ENCODE measurements at places on chromosomes 7 and 10.

DNA sequence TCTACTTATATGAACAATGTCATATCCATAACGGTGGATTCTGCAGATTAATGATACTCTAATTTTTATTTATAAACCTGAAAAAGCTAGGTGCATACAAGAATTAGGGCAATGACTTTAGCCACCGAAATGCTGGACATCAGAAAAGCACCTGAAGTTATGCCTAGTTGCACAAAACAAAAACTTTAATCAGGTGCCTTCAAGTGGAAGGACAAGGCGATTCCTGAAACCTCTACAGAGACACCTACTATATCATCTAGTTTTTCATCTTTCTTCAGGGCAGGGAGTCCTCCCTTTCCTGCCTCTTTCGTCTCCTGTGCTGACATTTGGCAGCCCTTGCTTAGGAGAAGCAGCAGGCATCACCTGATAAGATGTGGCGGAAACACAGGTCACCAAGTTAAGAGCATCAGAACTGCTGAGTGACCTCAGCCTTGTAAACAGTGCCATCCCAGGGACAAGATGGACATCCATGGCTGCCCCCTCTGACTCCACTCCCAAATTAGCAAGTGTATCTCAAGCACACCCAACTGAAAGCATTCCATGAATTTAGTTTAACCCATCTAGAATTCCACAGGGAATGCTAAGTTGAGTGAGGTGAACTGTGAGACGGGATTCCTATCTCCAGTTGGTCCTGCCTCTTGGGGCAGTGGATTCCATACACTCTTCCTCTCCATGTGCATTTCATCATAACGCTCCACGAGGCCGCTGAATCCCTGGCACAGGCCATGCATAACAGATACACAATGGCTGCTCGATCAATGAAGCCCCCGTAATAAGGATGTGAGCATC is 5.8 kb downstream of the ITPRIP start:
- no peak for DNase-seq

GRCh38 chr7:92714767-92715166 is 121.6 kb downstream of the CDK6 start:
- DNase-seq, result peak; percentile 71

DNA sequence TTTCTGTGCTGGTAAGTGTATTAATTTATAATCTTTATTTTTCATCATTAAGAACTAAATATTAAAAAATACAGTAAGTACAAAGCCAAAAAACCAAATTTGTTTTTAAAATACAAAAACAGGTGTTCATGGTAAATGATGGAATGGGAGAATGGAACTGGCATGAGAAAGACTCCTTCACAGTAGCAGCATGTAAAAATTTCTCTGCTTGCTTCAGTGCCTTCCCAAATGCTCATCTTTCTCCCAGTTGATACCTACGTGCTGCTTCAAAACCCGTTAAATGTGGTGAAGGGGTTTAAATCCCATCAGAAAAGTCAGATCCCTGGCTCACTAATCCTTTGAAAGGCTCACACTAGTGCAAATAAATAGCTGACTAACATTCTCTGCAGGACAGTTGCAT is 4.2 kb downstream of the RNF133 start:
- DNase-seq, result no peak

GRCh38 chr7:101397243-101397642 is 34.6 kb downstream of the COL26A1 start:
- no peak for DNase-seq

GRCh38 chr7:42233695-42234331 is 3.2 kb downstream of the GLI3 start:
- no peak for DNase-seq

GRCh38 chr10:119209035-119209735 is 1.8 kb downstream of the GRK5 start:
- DNase-seq, result no peak

GRCh38 chr10:75468612-75469005 is 37.2 kb downstream of the LRMDA start:
- DNase-seq, result no peak

DNA sequence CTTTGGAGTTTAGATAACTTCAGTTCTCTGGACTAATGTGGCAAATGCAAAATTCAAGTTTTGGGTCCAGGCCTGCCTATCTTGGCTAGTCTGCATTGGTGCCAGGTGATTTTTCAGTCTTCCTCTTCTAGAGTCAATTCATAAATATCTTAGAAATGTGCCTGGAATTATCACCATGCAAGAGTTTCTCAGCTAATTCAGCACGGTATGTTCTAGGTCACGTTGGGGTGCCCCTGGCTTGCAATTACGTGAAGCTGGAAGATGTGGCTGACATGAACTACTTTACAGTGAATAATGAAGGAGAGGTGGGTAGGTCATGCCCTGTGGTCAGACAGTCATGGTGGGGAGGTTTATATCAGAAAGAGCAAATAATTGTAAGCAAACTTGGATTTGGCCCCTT is 25.0 kb downstream of the ZDHHC6 start:
- no peak for DNase-seq

DNA sequence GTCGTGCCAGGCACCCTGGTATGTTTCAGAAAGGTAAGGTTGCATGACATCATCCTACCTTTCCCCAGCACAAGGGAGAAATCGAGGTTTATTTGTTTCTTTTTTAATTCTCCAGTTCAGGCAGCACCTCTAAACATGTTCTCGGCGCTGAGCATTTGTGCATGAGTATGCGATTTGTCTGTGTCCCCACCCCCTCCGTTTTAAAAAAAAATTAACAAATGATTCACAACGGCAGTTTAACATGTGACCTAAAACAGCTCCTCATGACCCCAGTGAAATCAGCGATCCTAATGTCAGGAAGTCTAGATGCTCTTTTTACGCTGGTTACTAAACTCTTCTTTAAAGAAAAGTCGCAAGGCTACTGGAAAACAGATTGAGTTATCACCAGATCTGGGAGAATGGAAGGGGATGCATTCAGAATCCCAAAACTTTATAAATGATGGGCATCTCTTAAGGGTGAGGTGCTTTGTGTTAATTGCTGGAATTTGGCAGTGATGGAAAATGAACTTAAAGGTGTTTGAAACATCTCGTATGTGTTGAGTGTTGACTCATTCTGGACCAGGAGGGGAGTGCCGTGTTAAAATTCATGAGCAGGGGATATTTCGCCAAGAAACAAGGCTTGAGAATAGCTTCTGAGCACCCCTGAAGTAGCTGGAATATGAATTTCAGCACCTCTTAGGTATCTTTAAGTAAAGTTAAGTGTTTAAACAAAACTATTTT is 106.8 kb upstream of the PDCD4 start:
- peak; percentile 59 for DNase-seq

- no peak for DNase-seq
Observed at GRCh38 chr10:51097546-51097945, 23.3 kb downstream of the PRKG1 start.
